Stimulated activated CD4-positive, alpha-beta T cell treated with anti-CD3 and anti-CD28 coated beads, Interleukin-1b, Interleukin-23, amount 100 ng/mL, for 4 hours (primary cell): ENCODE measurements at places on chromosomes 7 and 10.

GRCh38 chr7:24882989-24883621 is 96.9 kb downstream of the OSBPL3 start:
- no peak for DNase-seq

- no peak for DNase-seq
Measured at GRCh38 chr7:18995270-18995671, 122.2 kb downstream of the TWIST1 start.

- DNase-seq: no peak
Measured at GRCh38 chr10:121002586-121003205, 151.5 kb downstream of the WDR11 start.

DNA sequence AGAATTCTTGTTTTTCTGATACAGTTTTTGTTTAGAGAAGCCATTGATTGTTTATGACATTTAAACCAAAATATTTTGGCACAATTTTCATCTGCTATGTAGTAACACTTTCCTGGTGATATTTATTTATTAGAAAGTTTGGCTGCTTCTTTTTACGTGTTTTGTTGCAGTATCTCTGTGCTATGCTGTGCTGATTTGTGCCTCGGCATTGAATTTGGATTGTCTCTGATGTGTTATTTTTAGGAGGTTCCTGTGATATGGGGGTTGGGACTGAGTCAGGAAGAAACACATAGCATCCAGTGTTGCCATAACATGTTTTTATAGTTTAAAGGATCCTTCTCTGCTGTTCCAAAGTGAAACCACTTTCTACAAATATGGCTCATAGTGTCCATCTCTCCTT is 1197.7 kb upstream of the LRRN3 start:
- no peak for DNase-seq

DNA sequence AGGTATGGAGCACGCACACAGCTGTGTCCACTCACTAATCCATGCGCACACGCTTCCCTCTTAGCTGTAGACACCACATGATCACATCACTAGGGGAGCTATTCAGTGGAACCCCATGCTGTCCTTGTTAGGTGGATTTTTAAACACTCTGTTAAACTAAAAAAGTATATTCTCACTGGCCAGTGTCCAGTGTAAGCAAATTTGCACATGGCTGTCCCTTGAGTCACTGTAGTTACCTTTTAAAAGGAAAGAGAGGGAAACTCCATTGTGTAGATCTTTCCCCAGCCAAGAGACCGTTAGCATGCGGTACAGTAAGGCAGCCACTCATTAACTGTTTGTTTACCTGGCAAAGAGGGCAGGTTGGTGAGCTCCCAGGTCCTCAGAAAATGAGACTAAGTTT is 81.6 kb upstream of the INSYN2A start:
- DNase-seq: no peak

GRCh38 chr10:80270887-80271286 is 18.6 kb downstream of the MAT1A start:
- no peak for DNase-seq

GRCh38 chr10:78349165-78349516 is 315.5 kb downstream of the RPS24 start:
- no peak for DNase-seq

- no peak for DNase-seq
Measured at GRCh38 chr10:100009283-100009792, 409 bp downstream of the DNMBP start.

DNA sequence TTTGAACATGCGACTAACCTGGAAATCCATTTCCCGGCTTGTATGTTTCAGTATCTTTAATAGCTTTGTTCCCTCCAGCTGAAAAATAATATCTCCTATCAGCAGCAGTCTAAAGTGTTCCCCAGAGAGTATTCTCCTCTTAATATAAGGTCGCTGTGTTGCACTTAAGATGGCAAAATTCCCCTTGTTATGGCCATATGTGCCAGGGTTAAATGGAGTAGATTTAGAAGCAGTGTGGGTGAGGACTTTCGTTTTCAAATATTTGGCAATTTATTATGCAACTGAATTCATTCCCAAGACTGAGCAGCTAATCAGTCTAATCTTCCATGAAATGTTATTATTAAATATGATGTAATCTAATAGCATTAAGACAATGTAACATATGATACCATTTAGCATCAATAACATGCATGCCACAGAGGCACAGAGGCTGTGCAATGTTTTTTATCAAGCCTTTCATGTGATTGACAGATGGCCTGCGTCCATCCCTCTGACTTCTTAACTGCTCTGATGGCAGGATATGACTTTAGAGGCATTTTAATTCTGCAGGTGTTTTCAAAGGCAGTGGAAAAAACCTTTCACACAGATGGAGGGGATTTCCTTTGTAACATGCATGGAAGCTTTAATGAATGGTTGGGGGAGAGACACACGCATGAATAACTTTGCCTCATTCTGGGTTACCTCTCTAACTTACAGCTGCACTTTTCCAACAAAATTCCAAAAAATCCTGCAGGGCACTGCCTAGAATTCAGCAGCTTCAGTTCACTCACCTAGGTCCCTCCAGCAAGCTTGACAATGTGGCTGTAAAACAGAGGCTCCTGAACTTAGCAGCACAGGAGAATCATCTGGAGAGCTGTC is 55.1 kb upstream of the ZPBP start:
- no peak for DNase-seq

DNA sequence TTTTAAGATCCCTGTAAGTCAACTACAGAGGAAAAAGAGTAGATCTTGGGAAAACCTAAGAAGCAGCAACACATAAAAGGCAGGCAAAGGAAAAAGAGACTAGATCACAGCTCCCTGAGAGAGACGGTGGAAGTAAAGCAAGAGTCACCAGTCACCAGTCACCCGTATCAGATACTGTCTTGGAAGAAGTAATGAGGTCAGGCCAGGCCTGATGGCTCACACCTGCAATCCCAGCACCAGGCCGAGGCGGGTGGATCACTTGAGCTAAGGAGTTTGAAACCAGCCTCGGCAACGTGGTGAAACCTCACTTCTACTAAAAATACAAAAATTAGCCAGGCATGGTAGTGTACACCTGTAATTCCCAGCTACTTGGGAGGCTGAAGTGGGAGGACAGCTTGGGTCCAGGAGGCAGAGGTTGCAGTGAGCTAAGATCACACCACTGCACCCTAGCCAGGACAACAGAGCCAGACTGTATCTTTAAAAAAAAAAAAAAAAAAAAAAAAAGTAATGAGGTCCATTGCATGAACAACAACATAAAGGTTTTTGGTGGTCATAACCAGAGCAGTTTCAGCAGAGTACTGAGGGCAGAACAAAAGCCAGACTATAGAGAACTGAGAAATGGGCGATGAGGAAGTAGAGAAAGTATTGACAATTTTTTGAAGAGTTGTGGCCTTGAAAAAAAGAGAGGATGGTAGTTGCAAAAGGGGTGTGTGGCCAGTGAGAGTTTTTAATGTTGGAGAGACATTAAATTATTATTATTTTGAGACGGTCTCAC is 16.9 kb downstream of the ZNF713 start:
- DNase-seq: no peak

DNA sequence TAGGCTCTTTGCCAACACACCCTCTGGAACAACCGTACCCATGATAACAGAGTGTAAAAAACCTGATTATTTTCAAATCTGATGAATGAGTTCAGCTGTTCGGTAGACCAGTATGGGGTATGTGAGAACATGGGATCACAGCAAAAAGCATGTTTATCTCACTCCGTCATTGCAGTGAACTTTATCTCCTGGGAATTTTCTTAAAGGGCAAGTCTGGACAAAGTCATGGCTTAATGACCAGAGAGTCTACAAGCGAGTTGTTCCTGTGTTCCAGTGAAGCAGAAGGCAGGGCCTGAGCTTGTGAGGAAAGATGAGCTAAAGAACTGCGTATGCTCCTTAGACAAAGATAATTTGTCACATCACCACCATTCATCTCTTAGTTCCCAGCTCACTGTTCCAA is 219.7 kb downstream of the TRIL start:
- DNase-seq: no peak

GRCh38 chr7:95264363-95264891 is 59.9 kb downstream of the PON1 start:
- DNase-seq: no peak

DNA sequence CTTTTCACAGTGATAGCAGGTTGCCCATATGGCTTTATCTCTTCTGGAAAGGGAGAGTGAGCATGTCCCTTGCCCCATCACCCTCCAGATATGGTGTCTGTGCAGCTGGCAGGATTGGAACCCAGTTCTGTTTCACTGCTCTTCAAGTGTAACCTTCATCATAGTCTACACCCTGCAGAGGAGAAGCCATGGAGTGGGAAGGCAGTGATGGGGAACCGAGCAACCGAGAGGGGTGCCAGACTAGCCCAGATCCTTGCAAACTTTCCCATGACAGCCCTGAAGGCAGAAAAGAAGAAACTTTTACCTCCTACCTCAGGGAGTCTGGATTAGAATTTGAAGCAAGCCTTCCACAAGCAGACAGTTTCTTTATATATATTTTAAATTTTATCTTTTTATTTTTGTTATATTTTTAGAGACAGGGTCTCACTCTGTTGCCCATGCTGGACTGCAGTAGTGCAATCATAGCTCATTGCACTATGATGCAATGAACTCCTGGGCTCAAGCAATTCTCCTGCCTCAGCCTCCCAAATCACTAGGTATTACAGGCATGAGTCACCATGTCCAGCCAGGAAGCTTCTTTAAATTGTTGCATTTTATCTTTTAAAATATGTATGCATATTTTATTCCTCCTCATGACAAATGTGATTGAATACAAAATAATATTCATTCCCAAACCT is 133.3 kb downstream of the KCNMA1 start:
- DNase-seq: no peak
